ENCODE measurements at places on chromosomes 3 and 15. TPM values are rescaled to one million over a fixed set of nuclear protein-coding genes. Genes with fewer than 3 reads are reported as not detected.
A peak's percentile ranks its signal among the peaks of the same experiment; 100 is the strongest.

EHHADH gene
- total RNA-seq: 5.3 TPM

SERPINI2 gene
- total RNA-seq: not detected

SI gene
- not detected for total RNA-seq

FSIP1 gene
- 0.58 TPM for total RNA-seq

CEP97 gene
- total RNA-seq: 19.2 TPM

DNA sequence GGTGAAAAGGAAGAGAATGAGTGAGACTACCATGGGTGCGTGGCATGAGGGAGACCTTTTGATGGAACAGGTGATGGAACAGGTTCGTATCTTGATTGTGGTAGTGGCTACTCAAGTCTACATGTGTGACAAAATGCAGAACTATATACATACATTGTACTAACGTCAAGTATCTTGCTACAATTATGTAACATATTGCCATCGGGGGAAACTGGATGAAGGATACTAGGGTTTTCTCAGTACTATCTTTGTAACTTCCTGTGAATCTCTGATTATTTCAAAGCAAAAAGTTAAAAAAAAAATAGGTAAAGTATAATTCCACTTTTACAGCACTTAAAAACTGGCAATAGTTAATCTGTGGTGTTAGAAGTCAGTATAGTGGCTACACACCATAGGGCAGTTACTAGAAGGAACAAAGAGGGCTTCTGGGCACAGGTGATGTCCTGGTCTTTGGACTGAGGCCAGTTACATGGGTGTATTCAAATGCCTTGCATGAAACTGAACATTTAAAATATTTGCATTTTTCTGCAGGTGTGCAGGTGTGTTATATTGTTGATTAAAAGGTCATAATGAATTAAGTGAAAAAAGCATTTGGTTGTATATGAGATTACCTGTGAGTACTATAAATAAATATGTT lies 61.4 kb downstream of the LRRK1 start:
- DNase-seq: no peak

GRCh38 chr3:39260957-39261356 lies 18.9 kb downstream of the CX3CR1 start:
- peak; percentile 42 for DNase-seq

DNA sequence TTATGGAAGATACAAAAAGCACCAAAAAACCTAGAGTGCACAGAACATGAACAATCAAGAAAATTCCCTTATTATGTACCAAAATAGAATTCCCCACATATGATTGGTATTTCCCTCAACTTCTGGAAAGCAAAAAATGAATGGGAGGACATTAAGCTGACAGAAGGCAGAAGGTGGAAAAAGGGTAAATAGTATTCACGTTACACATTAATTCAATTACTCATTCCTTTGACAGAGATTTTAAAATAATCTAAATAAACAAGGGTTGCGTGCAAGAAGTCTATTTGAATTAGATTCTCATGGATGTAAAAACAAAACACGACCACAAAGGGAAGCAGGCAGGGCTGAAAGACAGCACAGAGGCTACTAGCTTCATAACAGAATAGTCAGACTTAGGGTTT lies 260.5 kb upstream of the ZPLD1 start:
- no peak for DNase-seq

GRCh38 chr15:38242055-38242454 lies 10.6 kb upstream of the SPRED1 start:
- DNase-seq: no peak

DNA sequence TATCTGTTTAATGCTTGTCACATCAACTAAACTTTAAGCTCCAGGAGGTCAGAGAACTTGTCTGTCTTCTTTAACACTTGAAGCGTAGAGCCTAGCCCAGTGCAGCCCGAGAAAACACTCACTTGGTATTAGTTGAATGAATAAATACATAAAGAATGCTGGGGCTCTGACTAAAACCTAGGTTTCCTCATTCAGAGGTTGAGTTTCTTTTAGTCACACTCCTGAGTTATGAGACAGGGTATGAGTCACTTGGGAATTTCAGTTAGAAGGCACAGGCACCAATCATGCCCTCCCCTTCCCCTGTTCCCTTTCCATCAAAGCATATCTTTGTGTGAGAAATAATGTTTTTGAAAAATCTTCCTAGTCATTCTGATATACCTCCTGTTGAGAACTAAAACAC lies 589.8 kb upstream of the DPPA4 start:
- DNase-seq: peak; percentile 1

- no peak for DNase-seq
Measured at GRCh38 chr3:197901626-197902025, 48.4 kb upstream of the RPL35A start.

DNA sequence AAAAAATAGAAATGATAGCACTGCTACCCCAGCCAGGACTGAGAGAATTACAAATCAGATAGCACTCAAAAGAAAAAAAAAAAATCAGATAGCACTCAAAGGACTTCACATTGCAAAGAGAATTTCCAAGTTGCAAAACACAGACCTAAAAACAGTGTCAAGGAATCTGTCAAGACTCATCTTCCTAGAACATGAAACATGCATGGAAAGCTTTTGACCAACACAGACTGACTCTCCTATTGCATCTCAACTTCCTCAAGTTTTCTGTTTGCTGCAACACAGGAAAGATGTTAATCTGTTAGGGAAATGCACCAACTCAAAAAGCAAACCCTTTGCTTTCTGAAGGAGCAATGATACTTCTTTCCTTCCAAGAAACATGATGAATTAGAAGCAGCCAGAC lies 42.3 kb downstream of the RAB27A start:
- DNase-seq: no peak

DNA sequence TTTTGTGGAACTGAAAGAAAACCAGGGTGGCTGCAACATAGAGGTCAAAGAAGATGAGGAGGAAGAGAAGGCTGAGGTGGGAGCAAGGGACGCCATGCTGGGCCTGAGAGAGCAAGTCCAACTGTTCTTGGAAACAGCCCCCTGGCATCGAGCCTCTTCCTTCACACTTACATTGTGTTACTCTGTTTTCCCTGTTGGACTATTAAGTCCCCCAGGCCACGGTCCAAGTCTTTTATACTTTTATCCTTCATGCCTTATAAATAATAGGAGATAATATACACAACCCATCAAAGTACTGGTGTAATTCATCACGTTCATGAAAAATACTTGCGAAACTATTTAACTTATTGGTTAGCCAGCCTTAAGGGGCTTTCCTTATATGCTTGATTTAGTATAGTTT lies 79.3 kb downstream of the ATG7 start:
- no peak for DNase-seq

GRCh38 chr15:98655732-98656131 lies 7.4 kb downstream of the IGF1R start:
- DNase-seq: no peak

DNA sequence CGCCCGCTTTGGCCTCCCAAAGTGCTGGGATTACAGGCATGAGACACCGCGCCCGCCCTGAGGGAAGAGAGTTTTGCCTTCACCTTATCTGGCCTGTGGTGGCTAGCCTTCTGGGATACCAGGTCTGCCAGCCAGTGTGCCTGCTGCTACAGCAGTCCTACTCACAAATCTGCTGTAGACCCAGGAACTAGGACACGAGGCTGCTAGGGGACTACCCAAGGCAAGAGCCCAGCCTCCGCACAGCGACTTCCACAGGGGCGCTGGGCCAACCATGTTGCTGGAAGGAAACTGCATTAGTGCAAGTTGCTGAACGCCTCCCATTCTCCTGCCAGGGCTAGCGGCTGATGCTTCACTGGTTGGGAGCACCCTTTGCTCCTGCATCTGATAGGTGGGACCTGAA lies 53.7 kb downstream of the DHX30 start:
- DNase-seq: no peak

GRCh38 chr3:62876064-62876463 lies 848 bp upstream of the CADPS start:
- DNase-seq: peak; percentile 5

DNA sequence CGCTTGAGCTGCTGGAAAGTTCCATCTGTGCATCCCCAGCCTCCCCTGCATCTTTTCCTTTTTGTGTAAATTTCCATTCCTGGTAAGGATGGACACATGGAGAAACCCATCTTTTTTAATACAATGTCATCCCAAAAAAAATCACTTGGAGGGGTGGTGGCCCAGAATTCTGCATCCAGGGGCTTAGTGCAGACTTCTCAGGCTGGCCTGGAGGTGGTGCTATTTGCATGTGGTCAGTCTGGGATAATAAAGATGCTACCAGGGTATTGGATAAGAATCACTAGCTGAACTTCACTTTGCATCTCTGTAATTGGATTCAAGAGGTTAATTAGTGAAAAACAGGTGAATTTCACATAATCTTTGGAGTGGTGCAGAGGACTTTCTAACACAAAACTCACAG lies 1.8 kb upstream of the ZSCAN2 start:
- DNase-seq: peak; percentile 55

DNA sequence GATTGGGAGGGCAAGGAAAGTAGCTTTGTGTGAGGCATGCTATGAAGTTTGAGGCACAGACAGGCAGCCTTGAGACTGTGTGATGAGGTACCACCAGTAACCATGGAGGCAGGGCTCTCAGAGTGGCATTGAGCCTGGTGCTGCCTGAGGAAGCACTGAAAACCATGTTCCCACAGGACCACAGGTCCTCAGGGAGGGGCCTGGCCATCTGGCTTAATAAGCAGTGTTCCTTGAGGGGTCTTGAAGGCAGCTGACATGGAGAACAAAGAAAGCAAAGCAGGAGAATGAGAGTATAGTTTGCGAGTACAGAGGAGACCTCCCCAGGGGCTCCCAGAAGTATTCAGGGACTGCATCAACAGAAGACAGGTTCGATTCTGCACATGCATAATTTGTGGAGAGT lies 346.6 kb downstream of the EPHB1 start:
- no peak for DNase-seq

DNA sequence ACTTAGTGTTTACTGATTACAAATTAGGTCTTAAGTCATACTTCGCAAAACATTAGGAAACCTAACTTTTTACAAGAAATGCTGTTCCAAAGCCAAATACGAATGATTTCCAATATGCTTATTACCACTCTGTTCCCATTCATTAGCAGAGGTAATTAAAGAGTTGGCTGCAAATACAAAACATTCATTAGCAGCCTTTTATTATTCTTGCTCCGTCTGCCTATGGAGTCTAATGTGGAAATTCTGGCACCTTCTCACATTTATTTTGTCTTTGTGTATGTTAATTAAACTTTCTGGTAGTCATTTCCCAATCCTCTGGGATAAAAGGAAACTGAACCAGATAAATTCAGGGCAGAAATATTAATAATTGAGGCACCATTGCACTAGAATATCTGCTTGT lies 689.0 kb downstream of the PLOD2 start:
- no peak for DNase-seq

DNA sequence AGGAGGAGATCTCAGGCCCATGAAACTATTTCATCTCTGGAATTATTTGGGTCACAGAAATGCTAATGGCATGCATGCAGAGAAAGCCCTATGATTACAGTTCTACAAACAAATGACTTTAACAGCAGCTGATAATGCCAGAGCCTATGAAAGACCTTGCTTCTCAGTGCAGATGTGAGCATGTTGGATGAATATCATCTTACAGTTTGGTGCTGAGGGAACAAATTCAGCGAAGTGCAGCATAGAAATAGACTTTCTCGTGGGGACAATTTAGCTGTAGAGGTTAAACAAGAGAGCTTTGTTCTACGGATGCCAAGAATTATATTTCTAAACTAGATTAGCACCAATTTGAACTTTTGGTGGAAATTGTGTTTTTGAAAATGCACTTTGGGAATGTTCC lies 27.7 kb downstream of the PTX3 start:
- no peak for DNase-seq

GRCh38 chr3:123376451-123377242 lies 72.2 kb downstream of the ADCY5 start:
- DNase-seq: no peak

DNA sequence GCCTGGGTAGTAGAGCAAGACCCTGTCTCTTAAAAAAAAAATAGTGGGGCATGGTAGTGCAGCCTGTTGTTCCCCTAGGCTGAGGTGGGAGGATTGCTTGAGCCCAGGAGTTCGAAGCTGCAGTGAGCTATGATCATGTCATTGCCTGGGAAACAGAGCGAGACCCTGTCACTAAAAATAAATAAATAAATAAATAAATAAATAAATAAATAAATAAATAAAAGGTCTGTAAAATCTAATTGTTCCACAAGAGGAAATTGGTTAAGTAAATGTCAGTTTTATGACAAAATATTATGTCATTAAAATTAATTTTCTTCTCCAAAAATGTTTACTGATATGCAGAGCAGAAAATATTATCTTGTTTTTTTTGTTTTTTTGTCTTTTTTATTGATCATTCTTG lies 5.3 kb downstream of the CRELD1 start:
- no peak for DNase-seq

DNA sequence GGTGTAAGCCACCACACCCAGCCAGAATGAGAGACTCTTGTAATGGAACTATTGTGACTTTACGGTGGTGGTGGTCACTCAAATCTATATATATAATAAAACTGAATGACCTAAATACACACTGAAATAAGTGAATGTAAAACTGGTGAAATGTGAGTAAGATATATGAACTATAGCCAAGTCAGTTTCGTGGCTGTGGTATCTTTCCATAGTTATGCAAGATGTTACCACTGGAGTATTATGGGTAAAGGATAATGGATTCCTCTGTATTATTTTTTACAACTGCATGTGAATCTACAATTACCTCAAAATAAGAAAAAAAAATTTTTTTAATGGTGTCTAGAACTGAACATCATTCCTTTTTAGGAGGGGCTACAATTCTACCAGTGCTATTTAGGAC lies 21.9 kb downstream of the PIK3CB start:
- no peak for DNase-seq

- DNase-seq: peak; percentile 59
Measured at GRCh38 chr15:74795966-74796625, 14.2 kb downstream of the CSK start.

DNA sequence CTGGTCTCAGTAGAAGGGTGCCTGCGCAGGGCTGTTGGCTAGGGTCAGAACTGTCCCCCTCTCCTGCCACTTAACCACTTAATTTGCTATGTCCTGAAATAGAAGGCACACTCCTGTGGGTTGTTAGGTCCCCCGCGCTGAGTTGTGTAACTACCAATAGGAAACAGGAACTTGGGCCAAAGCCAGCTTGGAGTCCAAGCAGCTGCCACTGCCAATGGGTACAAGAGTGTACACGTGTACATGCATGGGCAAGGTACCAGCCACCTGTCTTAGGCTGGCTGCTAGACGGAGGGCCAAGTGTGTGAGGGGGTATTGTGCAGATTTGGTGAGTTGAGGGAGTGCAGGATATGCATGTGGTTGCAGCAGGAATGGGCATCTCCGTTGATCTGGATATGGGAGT lies 29.7 kb upstream of the POLG start:
- DNase-seq: no peak

DNA sequence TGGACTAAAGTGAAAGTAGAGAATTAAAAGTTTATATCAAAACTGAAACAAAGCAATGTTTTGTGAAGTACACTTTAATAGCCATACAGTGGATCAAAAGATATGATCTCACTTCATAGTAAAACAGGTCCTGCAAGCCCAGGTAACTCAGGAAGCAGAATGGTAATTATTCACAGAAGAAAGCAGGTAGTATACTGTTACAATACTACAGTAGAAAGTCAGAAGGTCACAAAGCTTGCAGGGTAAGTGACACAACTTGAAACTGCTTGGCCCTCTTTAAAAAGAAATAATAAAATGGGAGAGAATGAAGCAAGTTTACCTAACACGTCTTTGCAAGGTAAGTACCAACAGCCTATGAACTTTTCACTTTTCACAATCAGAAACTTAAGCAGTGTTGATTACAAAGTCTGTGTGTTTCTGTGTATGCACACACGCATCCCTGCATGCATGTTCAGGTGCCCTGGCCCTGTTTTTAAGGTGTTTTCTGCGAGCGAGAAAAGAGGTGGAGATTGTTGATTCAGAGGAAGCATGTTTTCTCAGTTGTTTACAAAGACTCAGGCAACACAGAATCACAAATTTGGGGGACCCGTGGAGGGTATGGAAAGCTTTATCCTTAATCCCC lies at the start of gene NAALADL2:
TSS of gene NAALADL2 (plus strand) at position 221 of the 622 bp plus-strand sequence.
- no peak for DNase-seq

GRCh38 chr3:28936154-28936553 lies 344.7 kb upstream of the RBMS3 start:
- DNase-seq: no peak

All from activated T-cell treated with anti-CD3 and anti-CD28 coated beads, Interleukin-2, amount 50 U/mL, for 72 hours (primary cell).